Activated CD4-positive, CD25-positive, alpha-beta regulatory T cell treated with anti-CD3 and anti-CD28 coated beads, Interleukin-2, amount 50 U/mL, for 16 hours (primary cell): ENCODE measurements at places on chromosomes 6 and 20.

GRCh38 chr6:135461208-135461607, 36.3 kb downstream of the AHI1 start:
- DNase-seq, result no peak

GRCh38 chr20:5829241-5829809, 79.1 kb downstream of the SHLD1 start:
- DNase-seq, result no peak

DNA sequence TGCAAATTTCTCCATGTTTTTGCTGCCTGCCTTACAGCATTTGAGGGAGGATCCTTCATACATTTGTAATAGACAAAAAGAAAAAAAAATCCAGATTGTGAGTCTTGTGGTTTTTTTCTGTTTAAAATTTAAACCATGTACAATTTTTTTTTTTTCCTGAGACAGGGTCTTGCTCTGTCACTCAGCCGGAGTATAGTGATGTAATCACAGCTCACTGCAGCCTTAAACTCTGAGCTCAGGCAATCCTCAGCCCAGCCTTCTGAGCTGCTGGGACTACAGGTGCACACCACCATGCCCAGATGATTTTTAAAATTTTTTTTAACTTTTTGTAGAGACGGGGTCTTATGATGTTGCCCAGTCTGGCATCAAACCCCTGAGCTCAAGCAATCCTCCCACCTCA, 97.0 kb downstream of the GCLC start:
- no peak for DNase-seq

DNA sequence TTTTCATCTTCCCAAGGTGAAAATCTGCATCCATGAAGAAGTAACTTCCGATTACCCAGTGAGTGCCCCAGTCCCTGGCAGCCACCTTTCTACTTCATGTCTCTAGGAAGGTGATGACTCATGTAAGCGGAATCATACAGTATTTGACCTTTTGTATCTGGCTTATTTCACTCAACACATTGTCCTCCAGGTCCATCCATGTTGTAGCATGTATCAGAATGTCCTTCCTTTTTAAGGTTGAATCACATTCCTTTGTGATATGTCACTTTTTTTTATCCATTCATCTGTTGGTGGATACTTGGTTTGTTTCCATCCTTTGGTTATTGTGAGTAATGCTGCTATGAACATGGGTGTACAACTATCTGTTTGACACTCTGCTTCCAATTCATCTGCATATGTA, 176.3 kb upstream of the CDYL start:
- no peak for DNase-seq
